Activated CD8-positive, alpha-beta memory T cell treated with anti-CD3 and anti-CD28 coated beads, Interleukin-2, amount 50 U/mL, for 4 hours (primary cell): ENCODE measurements at places on chromosomes 1 and 21.

DNA sequence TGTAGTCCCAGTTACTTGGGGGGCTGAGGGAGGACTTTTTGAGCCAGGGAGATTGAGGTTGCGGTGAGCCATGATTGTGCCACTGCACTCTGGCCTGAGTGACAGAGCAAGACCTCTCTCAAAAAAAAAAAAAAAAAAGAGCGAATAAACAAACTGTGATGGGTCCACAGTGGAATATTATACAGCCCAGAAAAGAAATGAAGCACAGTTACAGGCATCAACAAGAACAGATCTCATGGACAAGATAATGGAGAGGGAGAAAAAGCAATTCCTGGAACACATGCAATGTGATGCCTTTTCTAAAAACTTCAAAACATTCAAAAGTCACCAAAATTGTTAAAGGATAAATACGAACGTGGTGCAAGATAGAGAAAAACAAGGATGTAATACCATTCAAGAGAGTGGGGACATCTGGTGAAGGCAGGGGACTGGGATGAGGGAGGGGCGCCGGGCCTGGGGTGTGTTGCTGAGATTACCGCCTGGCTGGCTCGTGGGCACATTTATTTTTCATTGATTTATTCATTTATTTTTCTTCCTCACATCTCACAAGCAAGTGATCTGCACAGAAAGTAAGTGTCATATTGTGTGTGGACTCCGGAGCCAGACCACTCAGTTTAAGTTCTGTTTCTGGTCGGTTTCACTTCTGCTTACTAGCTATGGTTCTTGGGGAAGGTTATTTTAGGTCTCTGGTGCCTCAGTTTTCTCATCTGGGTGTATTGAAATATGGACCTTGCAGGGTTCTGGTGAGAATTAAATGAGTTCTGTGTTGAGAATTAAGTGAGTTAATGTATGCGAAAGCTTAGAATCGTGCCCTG is 30.1 kb downstream of the ABCG1 start:
- no peak for DNase-seq

GRCh38 chr21:34795175-34795547 is 126.4 kb downstream of the CLIC6 start:
- DNase-seq: no peak

DNA sequence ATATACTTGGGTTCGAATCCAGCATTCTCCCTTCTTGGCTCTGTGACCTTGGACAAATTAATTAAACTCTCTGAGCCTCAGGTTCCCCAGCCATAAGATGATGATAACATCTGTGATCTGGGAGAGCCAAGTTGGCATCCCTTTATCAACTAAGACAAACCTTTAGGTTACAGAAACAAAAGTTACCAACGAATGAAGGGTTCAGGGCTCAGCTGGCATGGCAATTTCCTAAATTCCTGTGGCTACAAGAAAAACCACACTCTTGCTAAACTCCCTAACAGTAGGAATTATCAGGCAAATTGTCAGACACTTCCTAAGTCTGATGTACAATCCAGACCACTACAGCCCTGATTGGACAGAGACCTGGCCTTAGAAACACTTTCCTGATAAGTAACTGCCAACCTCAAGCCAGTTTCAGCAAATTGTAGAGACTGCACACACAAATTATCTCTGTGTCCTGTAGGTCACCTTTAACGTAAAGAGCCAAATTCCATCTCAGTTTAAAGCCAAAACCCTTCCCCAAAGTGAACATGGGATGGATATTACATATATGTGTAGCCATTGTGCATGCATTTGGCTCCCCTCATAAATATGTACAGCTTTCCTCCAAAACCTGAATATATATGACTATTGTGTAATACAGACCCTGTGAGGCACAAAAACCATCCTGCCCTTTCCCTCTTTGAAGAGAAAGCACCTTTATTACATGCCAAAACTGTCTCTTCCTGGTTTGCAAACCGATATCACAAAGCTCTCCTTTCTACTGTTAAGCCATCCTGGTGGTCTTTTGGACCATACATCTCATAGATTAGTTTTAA is 39.5 kb upstream of the EDARADD start:
- no peak for DNase-seq

DNA sequence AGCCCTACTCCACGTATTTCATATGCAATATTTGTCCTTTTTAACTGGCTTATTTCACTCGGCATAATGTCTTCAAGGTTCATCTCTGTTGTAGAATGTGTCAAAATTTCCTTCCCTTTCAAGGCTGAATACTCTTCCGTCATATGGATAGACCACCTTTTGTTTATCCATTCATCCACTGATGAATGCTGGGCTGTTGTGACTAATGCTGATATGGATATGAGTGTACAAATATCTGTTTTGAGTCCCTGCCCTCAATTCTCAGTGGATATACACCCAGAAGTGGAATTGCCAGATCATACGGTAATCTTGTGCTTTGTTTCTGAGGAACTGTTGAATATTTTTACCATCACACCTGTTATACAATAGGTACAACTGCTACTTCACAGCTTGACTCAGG is 155.2 kb upstream of the IRF2BP2 start:
- no peak for DNase-seq

DNA sequence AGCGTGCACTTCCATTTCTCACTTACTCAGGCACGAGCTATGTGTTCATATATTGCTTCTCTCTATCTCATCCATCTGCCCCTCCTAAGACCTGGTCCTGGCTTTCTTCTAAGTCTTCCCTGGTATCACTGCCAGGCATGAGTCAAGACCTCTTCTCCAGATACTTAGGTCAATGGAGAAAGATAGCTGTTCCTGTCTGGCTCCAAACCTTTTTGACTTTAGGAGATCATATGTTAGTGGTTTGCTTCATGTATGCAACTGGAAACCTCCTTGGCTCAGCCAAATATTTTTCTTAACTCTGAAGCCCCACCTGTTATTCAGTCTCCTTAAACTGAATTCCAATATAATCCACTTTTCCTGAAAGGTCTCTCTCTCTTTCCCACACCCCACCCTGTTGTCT is 211.6 kb upstream of the PTBP2 start:
- DNase-seq: no peak

DNA sequence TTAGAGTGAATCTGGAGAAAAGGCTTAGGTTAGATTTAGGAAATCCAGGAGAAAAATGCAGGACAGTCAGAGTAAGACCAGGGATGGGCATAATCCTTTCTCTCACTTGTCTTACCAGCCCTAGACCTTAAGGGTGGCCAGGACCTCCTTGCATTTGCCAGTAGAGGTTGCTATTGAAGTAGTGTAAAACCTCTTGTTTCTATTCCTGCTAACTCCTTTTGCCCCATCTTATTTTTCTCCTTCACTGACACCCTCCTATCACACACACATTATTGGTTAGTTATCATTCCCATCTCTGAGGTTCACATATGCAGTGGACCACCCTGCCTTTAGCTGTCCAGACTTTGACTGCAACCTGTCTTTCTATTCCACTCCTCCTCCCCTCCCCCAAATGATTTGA is 75.0 kb upstream of the MACF1 start:
- DNase-seq: no peak

- DNase-seq: no peak
Observed at GRCh38 chr1:53498555-53499131, 39.4 kb downstream of the DMRTB1 start.

DNA sequence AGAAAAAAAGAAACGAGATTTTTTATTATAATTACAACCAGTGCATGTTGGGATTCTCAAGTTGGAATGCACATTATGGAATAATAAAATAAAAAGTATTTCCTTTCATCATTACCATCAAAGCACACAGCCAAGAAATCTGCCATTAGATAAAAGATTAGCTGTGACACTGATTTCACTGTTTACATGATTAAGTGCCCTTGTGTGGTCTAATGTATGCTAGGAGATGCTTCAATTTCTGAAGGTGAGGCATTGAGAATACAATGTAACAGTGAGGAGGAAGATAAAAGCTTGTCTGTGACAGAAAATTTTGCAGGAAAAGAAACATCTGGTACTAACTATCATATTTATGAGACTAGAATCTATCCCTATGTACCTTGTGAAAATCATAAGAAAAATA is 409.7 kb upstream of the PRMT6 start:
- no peak for DNase-seq

DNA sequence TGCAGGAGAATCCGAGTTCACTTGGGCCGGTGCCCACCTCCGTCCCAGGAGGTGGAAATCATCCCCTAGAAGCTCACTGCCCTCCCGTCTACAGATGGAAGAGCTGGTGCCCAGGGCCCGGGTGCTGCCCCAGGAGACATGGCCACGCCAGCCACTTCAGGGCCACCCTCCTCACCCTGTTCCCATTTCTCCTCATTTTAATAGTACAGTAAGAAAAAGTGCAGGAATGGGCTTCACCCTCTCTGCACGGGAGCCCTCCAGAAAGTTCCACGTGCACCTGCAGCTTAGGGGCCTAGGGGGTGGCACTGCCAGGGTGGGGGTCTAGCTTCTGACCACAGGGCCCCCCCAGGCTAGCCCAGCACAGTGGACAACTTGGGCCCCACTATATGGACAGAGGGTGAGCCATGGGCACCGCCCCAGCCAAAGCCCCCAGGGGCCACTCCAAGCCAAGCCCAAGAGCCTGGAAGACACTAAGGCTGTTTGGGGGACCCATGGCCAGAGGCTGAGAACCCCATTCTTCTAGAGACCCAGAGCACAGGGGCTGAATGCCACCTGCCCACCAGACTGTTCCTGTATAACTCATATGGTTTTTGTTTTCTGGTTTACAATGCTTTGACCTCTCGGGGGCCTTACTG is 3.4 kb upstream of the FTCD start:
- no peak for DNase-seq

GRCh38 chr1:12015001-12015491 is 4.3 kb upstream of the MIIP start:
- DNase-seq: no peak

- DNase-seq: no peak
Observed at GRCh38 chr1:3650248-3651025, 534 bp upstream of the WRAP73 start.
